Upper lobe of right lung (tissue), 1 donor: ENCODE measurements at places on chromosomes 7 and 10. TPM values are rescaled to one million over a fixed set of nuclear protein-coding genes. Genes with fewer than 3 reads are reported as not detected.

The CH25H gene
- total RNA-seq, result 7.8 TPM

The NEURL1 gene
- total RNA-seq, result 0.64 TPM

The FAM221A gene
- total RNA-seq, result 9.0 TPM

The AKR1C1 gene
- total RNA-seq, result 42.0 TPM

DNA sequence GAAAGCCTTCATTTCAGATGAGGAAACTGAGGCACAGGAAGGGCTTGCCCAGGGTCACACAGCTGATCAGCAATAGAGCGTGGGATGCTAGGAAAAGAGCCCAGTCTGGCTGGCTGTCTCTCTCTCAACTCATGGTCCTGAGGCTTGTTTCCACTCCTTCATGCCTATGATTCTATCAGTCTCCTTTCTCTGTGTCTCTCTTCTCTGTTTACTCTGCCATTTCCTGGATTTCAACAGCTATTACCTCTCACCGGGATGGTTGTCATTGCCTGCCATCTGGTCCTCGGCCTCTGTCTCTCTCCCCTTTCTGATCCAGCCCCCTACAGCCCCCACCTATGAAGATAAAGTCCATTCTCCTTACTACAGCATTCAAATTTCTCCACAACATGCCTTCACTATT, 93.3 kb upstream of the AGBL3 start:
- H3K4me3 ChIP-seq, result peak overlapping the region; percentile 51
- no peaks in the 10 kb centered on the region for H3K4me1 ChIP-seq
- no peaks in the 10 kb centered on the region for H3K36me3 ChIP-seq

DNA sequence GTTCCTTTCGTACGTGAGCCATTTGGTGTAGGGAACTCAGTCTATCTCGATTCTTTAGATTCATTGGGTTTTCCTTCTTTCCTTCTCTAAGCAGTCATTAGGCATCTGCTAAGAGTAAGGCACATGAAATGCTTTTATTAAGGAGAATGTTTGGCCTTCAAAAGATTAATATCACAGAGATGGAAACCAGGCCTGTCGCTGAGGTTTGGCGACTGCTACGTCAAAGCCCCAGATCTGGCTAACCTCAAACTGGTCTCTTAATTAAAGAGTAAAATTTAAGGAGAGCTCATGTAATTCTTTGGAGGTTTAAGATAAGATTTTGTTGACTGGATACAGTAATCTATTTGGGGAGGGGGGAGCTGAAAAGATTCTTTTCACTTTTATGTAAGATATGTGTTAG, 189.8 kb downstream of the JCAD start:
- DNase-seq, result no peak
- no peaks in the 10 kb centered on the region for H3K36me3 ChIP-seq
- no peaks in the 10 kb centered on the region for H3K27me3 ChIP-seq
- H3K4me1 ChIP-seq, result peaks cover 5% of the 10 kb centered on the region
